Stimulated activated CD8-positive, alpha-beta memory T cell treated with anti-CD3 and anti-CD28 coated beads, Interleukin-15, amount 100 ng/mL, for 48 hours (primary cell): ENCODE measurements at places on chromosomes 4 and X.

DNA sequence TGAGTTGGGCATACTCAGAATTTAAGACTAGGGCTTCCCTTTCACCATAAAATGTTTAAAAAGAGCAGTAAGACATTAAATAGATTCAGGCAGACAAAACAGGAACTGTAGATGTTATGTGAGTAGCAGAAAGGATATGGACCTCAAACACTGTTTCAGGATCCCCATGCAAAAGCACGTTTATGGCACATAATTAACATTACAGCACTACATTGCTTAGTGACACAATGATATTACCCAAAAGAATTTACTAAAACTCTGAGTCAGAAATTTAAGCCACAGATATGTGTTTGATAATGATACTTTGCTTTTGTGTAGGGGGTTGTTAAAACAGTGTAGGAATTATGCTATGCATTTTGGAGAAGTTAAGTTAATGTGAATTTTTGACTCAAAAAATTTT, 266.3 kb downstream of the PDGFC start:
- no peak for DNase-seq

DNA sequence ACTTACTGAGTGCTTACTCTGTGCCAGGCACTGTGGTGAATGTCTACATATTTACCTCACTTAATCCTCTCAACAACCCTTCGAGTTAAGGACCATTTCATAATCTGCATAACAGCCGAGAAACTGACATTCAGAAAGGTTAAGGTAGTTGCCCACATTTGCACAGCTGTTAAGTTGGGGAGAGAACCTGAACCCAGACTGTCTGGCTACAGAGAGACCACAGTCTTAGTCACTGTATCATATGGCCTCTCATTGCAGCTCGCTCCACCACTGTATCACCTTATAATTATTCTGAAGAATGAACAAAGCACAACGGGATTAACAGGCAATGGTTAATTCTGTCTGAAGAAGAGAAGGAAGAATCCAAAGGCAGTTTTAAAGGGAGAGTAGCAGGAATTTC, 98.5 kb downstream of the ADGRA3 start:
- no peak for DNase-seq

GRCh38 chrX:8179656-8180055, 8.6 kb upstream of the VCX2 start:
- DNase-seq: no peak

DNA sequence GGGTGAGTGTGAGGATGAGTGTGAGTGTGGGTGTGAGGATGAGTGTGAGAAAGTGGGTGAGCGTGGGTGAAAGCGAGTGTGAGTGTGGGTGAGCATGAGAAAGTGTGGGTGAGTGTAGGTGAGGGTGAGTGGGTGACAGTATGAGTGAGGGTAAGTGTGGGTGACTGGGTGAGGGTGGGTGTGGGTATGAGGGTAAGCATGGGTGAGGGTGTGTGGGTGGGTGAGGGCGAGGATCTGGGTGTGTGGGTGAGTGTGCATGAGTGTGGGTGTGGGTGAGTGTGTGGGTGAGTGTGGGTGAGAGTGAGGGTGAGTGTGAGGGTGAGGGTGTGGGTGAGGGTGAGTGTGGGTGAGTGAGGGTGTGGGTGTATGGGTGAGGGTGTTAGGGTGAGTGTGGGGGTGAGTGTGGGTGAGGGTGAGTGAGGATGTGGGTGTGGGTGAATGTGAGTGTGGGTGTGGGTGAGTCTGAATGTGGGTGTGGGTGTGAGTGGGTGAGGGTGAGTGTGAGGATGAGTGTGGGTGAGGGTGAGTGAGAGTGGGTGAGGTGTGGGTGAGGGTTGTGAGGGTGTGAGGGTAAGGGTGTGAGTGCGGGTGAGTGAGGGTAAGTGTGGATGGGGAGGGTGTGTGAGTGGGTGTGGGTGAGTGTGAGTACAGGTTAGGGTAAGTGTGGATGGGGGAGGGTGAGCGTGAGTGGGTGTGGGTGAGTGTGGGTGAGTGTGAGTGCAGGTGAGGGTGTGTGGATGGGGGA, 48.9 kb downstream of the ING2 start:
- DNase-seq: no peak

GRCh38 chr4:184275766-184276165, 58.1 kb upstream of the ENPP6 start:
- DNase-seq: no peak

DNA sequence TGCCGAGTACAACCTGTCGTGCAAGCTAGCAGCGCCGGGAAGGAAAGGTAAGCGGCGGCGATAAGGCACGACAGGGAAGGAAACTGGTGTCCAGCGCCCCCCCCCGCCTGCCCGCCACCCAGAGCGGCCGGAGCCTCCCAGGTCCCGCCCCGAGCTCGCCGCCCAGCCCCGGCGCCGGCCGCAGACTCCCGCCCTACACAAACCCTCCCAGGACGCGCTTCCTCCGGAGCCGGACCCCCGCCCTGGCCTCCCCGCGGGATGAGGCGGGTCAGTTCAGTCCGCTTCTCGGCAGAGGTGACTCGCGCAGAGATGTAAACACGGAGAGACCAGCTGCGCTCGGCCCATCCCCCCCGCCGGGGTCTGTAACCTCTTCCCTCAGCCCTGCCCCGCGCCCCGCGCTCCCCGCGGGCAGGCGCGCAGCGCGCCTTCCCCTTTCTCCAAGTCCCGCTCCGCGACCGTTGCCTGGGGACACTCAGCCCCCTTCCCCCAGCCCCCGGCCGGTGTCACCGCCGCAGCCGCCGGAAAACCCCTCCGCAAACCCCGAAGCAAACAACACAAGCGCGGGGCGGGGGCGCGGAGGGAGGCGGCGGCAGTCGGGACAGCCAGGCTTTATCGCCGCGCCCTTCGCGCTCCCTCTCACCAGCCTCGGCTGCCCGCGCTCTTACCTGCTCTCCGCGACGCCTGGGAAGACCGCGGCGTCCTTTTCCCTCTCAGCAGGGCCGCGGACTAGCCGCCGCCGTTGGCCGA, 543 bp downstream of the ELF2 start:
- peak; percentile 44 for DNase-seq

DNA sequence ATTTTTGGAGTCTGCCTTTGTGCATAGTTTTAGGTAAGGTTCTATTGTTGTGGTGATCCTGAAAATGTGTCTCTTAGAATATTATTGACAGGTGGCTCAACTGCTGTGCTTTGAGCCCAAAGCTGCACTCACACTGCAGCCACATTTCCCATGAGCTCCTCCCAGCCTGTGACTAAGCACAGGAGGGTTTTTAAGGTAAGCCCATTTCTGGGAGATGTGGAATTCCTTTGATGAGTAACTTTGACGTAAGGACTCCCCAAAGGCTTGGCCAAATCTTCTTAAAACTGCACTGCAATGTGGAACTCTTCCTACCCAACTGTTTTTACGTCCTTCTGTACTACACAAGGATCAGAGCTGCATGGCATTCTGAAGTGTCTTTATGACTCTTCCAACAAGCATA, 20.0 kb upstream of the TMPRSS11A start:
- DNase-seq: no peak

- no peak for DNase-seq
Measured at GRCh38 chrX:358651-359143, 28.0 kb downstream of the PPP2R3B start.

- DNase-seq: no peak
Measured at GRCh38 chr4:1490011-1490653, 83.9 kb upstream of the NKX1-1 start.

DNA sequence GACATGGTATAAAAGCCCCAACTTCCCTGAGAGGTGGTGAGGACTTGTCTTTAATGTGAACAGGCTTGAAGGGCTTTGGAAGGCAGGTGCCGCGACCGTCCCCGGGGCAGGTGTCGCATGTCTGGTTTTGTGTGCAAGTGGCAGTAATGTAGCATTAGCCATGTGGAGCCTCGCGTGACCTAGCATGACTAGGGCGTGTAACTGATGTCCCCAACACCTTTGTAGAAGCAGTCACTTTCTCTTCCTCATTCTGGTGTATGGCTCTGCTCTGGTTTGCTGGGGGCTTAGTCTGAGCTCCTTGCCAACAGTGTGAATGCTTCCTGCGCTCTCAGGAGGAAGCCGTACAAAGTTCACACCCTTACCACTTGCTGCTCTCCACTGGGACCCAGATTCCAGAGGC, 145.7 kb downstream of the AMMECR1 start:
- no peak for DNase-seq

GRCh38 chr4:76585897-76586360, 150.9 kb downstream of the SHROOM3 start:
- DNase-seq: peak; percentile 34

GRCh38 chr4:112855058-112855457, 194.4 kb upstream of the ANK2 start:
- no peak for DNase-seq

DNA sequence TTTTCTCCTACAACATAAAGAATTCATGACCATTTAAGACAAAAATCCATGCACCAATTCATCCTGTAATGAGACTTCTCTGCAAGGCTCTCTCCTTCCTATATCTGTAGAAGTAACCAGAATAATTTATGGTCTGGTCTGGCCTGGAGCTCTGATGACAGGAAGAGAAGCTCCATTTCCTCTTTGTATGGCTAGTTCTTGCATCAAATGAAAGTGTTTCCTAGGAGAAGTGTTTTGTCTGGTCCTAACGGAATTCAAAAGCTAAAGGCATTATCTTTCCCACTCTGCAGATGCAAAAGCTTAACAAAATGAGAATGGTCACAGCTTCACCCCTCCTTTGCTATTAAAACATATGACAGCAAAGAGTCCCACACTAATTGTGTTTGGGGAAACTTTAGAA, 55.1 kb downstream of the SPATA18 start:
- DNase-seq: no peak

DNA sequence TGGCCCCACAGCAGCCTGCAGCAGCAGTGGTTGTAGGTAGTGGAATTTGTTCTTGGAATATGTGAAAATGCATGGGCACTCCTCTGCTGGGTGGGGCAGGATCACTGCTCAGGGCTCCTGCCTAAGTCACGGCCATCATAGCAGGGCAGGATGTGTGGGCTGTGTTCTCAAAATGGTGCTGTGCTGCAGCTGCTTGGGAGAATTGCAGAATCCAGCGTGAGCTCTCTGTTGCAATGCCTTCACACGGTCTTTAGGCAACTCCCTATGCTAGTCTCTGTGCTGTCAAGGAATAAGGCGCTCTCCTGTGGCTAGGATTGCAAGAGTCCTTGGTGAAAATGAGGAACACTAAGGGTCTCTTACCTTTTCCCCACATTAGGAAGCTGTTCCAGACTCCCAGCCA, 42.9 kb downstream of the F8 start:
- no peak for DNase-seq

DNA sequence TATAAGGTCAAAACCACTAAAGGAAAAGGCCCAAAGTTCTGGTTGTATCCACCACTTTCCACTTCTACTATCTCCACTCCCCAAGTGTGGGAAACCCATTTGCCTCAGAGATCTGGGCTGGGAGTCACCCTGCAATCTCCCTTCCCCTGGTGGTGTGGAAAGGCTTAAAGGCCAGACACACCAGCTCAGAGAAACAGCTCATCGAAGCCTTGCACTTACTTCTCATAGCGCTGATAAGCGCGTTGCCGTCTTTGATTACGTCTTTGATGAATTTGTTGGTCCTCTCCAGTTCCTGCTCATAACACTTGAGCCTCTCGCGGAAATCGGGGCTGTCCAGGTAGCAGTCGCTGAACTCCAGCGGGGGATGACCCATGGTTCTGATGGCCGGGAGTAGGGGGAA, 647 bp downstream of the OPHN1 start:
- no peak for DNase-seq

DNA sequence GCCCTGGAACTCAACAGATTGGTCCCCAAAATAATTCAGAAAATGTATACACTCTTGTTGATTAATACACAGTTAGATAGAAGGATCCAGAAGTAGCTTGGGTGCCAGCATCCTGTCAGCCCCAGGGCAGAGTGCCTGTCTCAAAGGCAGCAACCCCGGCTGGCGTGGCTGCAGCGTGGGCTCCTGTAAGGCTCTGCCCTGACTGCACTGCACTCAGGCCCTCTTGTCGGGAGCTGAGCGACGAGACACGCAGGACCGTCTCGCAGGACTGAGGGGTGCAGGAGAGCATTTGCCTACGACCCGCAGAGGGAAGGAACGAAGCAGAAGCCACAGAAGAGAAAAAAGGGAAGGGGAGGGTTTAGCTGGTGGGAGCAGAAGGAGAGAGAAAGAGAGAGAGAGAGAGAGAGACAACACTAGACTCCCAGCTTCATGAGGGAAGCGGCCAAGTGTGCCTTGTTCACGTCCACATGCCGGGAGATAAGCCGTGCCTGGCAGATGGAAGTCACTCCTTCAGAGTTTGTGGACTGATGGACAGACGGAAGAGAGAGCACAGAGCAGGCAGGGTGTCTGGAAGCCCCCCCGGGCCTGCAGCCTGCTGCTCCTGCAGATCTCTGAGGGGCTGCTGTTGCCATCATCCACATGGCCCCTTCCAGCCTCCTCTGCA, 38.7 kb upstream of the HELT start:
- no peak for DNase-seq

DNA sequence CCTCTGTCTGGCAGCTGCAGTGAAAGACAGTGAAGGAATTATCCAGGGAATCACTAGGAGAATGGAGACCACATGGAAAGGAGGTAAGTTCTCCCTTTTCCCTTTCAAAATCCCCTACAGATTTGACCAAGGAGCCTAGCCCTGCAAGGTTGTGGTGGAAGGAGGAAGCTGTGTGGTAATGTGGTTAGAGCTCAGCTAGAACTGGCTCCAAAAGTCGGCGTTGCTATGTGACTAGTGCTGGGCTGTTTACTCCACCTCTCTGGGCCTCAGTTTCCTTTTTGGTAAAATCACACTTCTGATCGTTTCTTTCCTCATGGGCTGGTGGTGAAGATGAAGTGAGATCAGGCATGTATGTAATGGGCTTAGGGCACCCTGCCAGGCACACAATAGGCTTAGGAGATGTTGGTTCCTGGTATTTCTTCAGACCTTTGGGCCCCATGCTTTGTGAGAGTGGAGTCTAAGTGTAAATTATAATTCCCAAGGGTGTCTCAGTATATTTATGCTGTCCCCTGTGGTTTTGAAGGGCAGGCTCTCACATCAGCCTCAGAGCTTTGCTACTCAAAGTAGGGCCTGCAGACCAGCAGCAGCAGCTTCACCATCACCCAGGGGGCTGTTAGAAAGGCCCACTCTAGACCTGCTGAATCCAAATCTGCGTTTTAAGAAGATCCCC, 183.7 kb upstream of the BCOR start:
- no peak for DNase-seq

DNA sequence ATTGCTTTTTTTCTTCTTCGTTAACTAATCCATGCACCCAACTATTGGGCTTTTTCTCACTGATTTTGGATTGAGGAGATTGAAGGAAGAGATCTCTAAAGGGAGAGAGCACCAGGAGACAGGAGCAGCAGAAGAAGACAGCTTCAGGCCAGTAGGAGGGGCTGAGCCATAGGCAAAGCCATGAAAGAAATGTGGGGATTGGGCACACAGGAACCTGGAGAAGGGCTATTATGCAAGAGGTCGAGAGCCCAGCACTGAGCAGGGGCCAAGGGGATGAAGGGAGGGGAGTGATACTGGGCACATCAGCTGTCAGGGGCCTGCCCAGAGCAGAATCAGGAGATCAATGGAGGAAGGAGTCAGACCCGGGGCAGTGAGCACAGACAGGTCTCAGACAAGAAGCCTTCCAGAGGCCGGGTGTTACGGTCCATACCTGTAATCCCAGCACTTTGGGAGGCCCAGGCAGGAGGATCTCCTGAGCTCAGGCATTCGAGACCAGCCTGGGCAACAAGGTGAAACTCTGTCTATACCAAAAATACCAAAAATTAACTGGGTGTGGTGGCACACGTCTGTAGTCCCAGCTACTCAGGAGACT, 140.9 kb downstream of the BCOR start:
- DNase-seq: no peak
